ENCODE measurements at places on chromosomes 16 and 17. TPM values are rescaled to one million over a fixed set of nuclear protein-coding genes. Genes with fewer than 3 reads are reported as not detected.
A peak's percentile ranks its signal among the peaks of the same experiment; 100 is the strongest.

DNA sequence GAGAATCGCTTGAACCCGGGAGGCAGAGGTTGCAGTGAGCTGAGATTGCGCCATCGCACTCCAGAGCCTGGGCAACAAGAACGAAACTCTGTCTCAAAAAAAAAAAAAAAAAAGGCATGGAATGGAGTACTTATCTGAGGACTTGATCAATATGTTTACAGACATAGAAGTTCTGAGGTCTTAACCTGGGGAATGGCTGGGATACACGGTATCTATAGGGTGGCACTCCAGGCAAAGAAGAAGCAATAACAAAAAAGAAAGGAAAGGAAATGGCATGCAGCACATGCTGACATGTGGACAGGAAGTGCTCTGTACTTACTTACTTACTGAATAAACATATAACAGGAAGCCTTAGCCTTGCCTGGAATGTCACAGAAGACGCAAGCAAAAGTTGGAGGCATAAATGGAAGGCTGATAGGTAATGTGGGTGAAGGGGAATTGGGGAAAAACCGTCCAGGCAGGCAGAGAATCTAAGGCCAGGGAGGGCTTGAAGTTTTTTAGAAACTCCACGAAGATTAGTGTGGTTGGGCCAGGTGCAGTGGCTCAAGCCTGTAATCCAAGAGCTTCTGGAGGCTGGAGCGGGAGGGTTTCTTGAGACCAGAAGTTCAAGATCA lies 10.1 kb upstream of the SPOP start:
- peak; percentile 17 for DNase-seq

- DNase-seq: no peak
Observed at GRCh38 chr17:36682773-36683172, 81.4 kb downstream of the MRM1 start.

GRCh38 chr16:1102921-1103635 lies 7.0 kb upstream of the C1QTNF8 start:
- DNase-seq: peak; percentile 37

DNA sequence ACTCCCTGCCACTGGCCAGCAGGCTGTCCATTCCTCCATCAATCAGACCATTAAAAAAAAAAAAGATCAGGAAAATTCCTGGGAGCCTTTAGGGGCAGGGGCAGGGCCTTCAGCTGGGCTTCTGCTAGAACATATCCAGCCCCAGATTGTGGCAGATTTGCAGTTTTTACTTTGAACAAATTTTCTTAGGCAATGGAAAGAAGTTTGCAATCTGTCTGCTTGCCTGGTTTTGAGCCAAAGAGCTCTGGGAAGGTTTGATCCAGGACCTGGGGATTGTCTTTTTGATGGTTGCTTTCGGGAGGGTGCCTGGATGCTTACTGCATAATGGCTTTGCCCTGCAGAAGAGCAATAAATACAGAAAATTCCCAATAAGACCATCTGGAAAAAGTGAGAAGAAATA lies 145.9 kb downstream of the SHISA9 start:
- no peak for DNase-seq

GRCh38 chr17:4583782-4584100 lies 588 bp upstream of the SMTNL2 start:
- peak; percentile 65 for DNase-seq

GRCh38 chr16:19578378-19578971 lies 23.0 kb downstream of the VPS35L start:
- DNase-seq: peak; percentile 63

DNA sequence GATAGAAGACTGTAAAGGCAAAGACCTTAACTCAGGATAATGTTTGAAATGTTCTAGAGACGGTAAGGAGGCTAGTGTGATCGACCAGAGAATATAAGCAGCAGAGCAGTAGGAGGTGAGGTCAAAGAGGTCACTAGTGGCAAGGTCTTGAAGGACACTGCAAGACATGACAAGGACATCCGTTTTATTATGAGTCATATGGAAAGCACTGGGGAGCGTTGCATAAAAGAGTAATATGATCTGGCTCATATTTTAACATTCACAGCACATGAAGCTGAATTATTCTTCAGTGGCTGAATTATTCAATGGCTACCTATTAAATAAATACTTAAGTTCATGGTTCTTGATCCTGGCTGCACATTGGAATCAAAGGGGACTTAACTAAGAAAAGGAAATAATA lies 123.7 kb downstream of the SOX9 start:
- no peak for DNase-seq

DNA sequence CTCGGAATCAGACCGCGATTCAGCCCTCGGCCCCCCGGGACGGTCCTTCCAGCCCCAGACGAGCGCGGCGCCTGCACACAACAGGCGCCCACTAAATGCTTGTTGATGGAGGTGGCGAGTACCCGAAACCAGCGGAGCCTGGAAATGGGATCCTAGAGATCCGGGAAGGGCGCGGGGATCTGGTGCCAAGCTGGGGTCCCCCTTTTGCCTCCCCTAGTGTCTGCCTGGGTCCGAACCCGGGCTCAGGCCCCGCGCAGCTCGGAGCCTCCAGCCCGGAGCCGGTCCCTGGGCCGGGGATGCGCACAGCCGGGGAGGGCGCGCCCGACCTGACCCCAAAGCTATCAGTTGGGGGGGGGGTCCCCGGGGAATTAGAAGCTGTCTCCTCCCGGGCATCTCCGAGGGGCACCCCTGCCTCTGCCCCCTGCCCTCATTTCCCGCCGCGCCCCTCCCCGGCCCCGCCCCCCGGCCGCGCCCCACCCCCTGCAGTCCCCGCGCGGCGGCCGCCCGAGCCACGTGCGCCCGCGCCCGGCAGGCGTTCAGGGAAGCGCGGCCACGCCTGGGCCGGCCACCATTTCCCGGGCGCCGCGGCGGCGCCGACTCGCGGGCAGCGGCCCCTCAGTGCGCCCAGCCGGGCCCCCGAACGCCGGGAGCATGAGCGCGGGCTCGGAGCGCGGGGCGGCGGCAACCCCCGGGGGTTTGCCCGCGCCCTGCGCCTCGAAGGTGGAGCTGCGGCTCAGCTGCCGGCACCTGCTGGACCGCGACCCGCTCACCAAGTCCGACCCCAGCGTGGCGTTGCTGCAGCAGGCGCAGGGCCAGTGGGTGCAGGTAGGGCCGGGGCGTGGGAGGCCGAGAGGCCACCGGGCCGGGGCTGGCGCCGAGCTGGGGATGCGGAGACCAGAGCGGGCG lies at the start of gene CPNE7:
TSS of gene CPNE7 (plus strand) at position 512 of the 906 bp plus-strand sequence. CDS start at position 652, 140 bp downstream.
- no peak for DNase-seq

- no peak for DNase-seq
Observed at GRCh38 chr17:27770877-27771276, 29.5 kb downstream of the NOS2 start.

- peak; percentile 37 for DNase-seq
Observed at GRCh38 chr17:47120521-47121095, 68.5 kb downstream of the CDC27 start.

DNA sequence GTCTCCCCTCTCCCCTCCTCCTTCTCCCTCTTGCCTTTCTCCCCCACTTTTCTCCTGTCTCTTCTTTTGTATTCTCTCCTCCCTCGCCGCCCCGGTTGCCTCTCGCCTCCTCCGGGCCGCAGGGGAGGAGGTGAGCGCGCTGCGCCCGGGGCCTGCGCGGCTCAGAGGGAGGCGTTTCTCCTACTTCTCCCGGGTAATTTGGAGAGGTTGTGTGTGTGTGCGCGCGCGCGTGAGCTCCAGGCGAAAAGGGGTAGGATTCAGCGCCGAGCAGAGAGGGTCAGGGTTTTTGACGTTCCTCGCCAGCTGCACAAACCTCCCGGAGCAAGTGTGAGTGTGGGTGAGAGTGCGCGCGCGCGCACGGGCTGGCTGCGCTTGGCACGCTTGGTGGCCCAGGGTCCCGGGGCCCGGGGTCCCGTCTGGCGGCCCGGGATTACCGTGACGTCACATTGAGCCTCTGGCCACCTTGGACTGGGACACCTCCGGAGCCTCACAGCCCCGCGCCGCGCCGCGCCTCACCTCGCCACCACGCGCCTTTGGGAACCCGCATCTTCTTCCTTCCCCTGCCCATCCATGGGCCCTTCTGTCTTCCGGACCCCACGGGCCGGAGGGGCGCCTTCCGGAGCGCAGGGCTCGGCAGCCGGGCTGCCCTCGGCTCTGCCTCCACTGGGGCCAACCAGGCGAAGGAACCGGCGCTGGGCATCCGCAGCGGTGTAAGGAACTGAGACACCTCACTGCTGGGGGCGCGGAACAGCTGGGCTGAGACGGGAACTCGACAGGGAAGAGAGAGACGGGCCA lies 479 bp downstream of the IRX6 start:
- peak; percentile 8 for DNase-seq

GRCh38 chr17:77422104-77422747 lies 281.5 kb downstream of the SEC14L1 start:
- no peak for DNase-seq

DNA sequence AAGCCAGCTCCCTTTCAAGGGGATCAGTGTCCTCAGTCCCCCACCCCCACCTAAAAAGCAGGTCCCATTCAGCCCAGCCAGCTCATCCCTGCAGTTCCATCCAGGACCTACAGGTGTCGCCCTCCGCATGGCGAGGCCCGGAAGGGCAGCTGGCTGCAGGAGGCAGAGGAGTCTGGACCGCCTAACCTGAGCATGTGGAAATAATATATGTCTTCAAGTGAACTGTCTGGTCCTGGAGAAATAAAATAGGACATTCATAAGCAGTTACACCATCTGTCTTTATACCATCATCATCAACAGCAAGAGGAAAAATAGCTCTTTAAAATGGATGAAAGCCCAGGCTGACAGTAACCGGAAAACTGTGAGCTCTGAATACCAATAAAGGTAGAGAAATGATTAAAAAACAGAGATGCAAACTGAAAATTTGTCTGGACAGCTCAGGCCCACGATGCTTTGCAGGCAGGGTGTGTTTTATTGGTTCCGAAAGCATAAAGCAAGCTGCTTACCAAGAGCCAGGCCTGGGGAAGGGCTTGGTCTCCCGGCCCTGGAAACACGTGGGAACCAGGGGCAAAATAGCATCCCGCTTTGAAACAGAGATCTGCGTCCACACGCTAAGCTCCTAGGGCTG lies 215.2 kb downstream of the ZFHX3 start:
- DNase-seq: peak; percentile 93

DNA sequence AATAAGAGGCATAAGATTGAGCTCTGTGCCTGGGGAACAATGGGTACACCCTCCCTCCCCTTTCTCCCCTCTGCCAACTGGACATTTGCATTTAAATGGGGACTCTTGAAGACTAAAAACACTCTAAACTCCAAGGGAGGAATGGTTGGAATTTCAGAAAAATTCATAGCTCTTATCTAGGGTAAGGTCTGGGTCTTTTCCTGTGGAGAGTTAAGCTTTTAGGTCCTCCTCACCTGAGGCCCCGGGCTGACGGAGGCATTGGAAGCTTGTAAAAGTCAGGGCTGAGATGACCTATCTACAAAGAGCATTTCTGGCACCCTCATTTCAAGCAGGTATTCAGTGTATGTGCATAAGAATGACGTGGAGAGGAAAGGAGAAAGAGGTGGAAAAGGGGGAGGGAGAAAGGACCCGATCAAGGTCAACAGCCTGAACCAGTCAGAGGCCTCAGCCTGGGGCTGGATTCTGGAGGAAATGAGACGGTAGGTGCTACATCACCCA lies 78.0 kb downstream of the RAP1GAP2 start:
- no peak for DNase-seq

- no peak for DNase-seq
Observed at GRCh38 chr17:43915559-43915958, 8.2 kb upstream of the MPP2 start.

DNA sequence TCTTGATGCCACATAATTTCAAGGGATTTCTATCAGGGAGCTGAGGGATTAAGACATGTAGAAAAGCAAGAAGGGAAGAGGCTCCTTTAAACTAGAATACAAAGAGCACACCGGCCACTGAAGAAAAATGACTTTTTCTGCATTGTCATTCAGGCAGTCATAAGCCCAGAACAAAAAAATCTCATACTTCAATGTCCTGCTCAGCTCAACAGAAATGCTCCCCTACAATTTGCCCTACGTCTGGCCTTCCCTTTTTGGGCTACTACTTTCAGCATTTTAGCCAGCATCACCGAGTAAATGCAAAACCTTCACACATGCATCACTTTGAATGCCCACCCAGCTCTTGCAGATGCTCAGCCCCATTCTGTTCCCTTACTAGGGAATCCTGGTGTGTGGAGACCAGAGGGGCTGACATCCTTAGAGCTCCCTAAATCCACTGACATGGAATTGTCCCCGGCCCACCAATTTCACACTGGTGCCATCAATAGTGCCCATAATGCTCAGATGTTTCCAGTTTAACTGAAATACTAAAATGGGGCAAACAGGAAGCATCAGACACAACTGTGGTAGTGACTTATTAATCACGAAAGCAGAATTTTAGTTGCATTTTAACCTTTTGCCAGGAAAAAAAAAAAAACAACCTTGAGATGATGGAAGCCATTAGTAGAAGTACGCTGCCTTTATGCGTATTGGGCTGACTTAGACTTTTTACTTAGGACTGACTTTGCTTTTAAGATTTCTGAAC lies 2.7 kb downstream of the MAP3K14 start:
- no peak for DNase-seq

DNA sequence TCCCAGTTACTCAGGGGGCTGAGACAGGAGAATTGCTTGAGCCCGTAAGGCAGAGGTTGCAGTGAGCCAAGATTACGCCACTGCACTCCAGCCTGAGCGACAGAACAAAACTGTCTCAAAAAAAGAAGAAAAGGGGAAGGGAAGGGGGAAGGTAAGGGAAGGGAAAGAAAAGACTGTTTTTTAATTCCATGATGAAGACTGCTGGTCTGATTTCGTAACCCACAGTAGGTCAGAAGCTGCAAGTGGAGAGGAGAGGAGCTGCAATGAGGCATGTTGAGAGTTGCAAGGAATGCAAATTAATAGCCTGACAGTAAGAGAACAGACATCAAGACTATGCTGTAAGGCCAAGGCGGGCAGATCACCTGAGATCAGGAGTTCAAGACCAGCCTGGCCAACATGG lies 33.3 kb downstream of the HELZ start:
- no peak for DNase-seq

The ANKS4B gene
- polyA plus RNA-seq: 0.05 TPM

The PER1 gene
- polyA plus RNA-seq: 56.8 TPM

The MPP2 gene
- 2.3 TPM for polyA plus RNA-seq

The RRAD gene
- 4.2 TPM for polyA plus RNA-seq

The KRTAP2-3 gene
- polyA plus RNA-seq: not detected

Data from muscle of back (tissue), 13 donors.